ENCODE measurements at places on chromosomes 3 and 15. TPM values are rescaled to one million over a fixed set of nuclear protein-coding genes. Genes with fewer than 3 reads are reported as not detected.

Gene ITIH1
- total RNA-seq: not detected

DNA sequence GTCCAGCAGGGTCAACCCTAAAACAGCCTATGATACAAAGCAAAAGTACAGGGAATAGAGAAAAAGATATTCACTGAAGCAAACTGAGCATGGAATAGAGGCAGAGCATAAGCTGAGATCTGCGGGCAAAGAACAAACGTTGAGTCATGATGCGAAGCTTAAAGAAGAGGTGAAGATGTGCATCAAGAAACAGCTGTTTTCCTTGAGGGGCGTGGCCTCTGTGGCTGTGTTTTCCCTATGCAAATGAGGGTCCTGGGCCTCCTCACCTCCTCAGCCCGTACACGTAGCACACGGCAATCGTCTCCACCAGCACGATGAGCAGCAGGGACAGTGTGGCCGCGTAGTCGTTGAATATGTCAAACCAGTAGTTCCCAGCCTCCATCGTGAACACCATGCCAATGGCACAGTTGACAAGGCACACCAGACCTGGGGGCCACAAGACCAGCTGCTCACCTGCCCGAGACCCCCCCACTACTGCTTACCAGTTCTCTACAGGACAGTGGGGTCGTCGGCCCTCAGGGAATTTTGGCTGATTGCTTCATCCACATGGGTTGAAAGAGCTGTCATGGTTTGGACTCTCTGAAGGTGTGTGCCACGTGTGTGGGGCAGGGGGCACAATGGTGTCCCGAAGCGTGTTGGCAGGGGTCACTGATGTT, 33.6 kb downstream of the SLC6A20 start:
- peaks cover 6% of the 10 kb centered on the region for H3K4me1 ChIP-seq

- peaks cover 32% of the 10 kb centered on the region for H3K36me3 ChIP-seq
- no peaks in the 10 kb centered on the region for H3K27me3 ChIP-seq
- H3K4me1 ChIP-seq: peaks cover 94% of the 10 kb centered on the region
- no peak for DNase-seq
Observed at GRCh38 chr15:76999996-77000395, 5.1 kb downstream of the PSTPIP1 start.

GRCh38 chr3:121768452-121768851, 18.9 kb upstream of the GOLGB1 start:
- H3K27ac ChIP-seq: no peak overlapping the region
- H3K4me1 ChIP-seq: no peaks in the 10 kb centered on the region
- no peak for DNase-seq
- H3K4me3 ChIP-seq: no peak overlapping the region
- H3K27me3 ChIP-seq: no peaks in the 10 kb centered on the region

Gene AKAP13
- total RNA-seq: 282 TPM

DNA sequence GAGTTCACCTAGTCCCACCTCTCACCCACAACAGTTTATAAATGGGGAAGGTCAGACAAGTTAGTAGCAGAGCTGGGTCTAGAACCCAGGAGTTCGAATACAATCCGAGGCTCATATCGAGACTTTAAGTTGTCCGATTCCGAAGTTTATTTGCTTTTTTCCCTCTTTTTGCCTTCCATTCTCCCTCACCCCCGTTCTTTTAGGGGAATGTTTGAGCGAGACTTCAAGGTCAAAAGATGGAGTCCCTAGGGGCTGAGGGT, 7.3 kb downstream of the BCL6 start:
- no peaks in the 10 kb centered on the region for H3K36me3 ChIP-seq
- H3K27me3 ChIP-seq: no peaks in the 10 kb centered on the region
- H3K27ac ChIP-seq: no peak overlapping the region
- peaks cover 64% of the 10 kb centered on the region for H3K4me1 ChIP-seq
- DNase-seq: no peak

DNA sequence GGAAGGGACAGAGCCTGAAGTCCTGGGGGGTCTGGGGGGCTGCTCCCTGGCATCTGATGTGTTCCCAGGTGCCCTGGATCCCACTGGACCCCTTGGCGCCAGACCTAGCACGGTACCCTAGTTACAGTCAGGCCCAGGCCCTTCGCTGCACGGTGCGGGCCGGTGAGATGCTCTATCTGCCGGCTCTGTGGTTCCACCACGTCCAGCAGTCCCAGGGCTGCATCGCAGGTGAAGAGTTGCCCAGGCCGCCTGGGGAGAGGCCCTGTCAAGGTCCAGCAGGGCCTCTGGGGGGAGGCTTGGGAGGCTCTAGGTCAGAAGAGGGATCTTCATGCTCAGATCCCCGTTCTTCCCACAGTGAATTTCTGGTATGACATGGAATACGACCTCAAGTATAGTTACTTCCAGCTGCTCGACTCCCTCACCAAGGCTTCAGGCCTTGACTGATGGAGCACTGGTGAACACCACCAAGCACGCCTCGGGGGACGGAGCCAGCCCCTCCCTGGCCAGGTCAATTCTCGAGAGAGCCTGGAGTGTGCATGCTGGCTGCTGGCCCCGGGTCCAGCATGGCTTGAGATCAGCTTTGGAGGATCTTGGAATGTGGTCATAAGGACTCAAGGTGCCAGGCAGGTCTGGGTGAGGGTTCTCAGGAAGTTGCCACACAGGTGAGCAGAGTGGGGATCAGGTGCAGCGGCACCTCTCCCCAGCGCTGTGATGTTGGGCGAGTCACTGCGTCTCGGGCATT, 1.8 kb upstream of the PLA2G4B start:
- no peak for DNase-seq
- H3K27me3 ChIP-seq: no peaks in the 10 kb centered on the region
- peaks cover 45% of the 10 kb centered on the region for H3K36me3 ChIP-seq
- no peak overlapping the region for H3K27ac ChIP-seq

Gene PPP2R3A
- 0.14 TPM for total RNA-seq

GRCh38 chr3:24447836-24448235, 46.8 kb downstream of the THRB start:
- no peak overlapping the region for H3K4me3 ChIP-seq
- no peak overlapping the region for H3K27ac ChIP-seq
- H3K4me1 ChIP-seq: no peaks in the 10 kb centered on the region
- no peak for DNase-seq

Gene MUC4
- not detected for total RNA-seq

DNA sequence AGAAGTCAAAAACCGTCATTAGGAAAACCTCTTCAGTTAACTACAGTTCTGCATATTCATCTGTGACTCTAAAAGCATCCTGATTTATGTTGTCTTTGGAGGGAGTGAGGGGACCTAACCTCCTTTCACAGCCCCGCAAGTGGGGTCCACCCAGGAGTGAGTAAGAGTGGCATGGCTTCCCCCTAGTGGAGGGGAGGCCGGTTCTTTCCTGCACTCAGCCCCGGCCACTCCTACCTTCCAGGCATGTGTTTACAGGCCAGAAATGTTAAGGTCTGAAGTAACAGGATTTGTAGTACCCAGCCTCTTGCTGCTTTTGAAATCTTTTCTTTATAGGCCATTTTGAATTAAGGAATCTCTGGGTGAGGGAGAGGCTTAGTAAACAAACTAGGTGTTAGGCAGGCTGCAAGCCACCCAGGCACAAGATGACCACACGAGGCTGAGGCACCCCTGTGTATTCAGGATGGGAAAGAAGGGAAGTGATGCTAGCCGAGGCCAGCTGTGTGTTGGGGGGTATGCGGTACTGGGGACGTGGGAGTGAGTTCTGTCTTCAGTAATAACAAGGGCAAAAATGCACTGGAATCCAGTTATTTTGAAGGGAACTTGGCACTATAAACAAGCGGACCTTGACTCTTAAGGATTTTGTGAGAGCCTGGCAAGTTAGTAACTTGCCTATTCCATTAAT, 50.5 kb downstream of the CTDSPL start:
- H3K36me3 ChIP-seq: no peaks in the 10 kb centered on the region
- no peak overlapping the region for H3K4me3 ChIP-seq
- no peak for DNase-seq
- H3K27ac ChIP-seq: no peak overlapping the region

DNA sequence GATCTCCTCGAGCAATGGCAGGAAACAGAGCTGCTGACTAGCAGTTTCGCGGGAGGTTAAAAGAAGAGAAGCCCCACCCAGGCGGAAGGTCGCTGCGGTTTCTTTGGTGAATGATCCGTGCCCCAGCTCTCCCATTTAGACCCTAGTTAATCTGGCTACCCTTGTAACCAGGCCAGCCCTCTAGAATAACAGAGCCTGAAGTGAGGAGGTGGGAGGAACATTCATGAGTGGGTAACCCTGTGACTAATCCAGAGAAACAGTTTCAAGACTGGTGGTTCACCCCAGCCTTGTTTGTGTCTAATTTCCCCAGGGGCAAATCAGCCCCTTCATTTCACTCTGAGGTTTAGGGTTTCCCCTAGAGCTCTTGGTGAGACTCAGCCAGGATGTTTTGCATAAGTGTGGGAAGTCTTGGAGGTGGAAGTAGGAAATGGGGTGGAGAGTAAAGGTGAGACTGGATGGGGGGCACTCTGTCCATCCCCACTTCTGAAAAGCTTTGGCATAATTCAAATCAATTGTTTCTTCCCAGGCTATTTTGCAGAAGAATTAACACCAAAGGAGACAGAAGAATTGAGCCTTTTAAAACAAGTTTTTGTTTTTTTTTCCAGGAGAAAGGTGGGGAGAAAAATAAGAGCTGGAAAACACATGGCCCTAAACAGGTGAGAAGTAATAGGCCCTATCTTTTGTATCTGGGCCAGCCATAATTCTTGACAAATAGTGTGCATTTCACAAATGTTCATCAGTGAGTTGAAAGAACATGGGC, 303.1 kb downstream of the RPLP1 start:
- DNase-seq: peak; percentile 70
- H3K27me3 ChIP-seq: no peaks in the 10 kb centered on the region
- peaks cover 71% of the 10 kb centered on the region for H3K4me1 ChIP-seq
- peak overlapping the region; percentile 15 for H3K4me3 ChIP-seq

Gene RETNLB
- total RNA-seq: not detected

DNA sequence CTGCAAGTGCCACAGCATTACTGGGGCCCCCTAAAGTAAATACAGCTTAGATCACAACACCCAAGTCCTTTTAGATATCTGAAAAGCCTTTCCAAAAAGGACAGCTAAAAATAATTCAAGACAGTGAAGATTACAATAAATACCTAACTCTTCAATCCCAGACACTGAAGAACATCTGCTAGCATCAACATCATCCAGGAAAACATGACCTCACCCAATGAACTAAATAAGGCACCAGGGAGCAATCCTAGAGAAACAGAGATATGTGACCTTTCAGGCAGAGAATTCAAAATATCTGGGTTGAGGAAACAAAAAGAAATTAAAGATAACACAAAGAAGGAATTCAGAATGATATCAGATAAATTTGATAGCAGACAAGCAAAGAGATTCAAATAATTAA, 71.7 kb upstream of the TTC14 start:
- H3K4me3 ChIP-seq: no peak overlapping the region
- no peaks in the 10 kb centered on the region for H3K4me1 ChIP-seq
- no peak overlapping the region for H3K27ac ChIP-seq

Gene MEIS2
- not detected for total RNA-seq

- H3K36me3 ChIP-seq: no peaks in the 10 kb centered on the region
- DNase-seq: no peak
- H3K4me3 ChIP-seq: no peak overlapping the region
- no peak overlapping the region for H3K27ac ChIP-seq
- no peaks in the 10 kb centered on the region for H3K27me3 ChIP-seq
- peaks cover 4% of the 10 kb centered on the region for H3K4me1 ChIP-seq
Observed at GRCh38 chr3:113271189-113271588, 59.8 kb downstream of the BOC start.

Gene NCEH1
- total RNA-seq: 0.50 TPM

GRCh38 chr3:134833453-134834163, 38.5 kb downstream of the EPHB1 start:
- no peak overlapping the region for H3K27ac ChIP-seq
- no peak for DNase-seq
- no peak overlapping the region for H3K4me3 ChIP-seq
- H3K27me3 ChIP-seq: no peaks in the 10 kb centered on the region
- no peaks in the 10 kb centered on the region for H3K4me1 ChIP-seq

DNA sequence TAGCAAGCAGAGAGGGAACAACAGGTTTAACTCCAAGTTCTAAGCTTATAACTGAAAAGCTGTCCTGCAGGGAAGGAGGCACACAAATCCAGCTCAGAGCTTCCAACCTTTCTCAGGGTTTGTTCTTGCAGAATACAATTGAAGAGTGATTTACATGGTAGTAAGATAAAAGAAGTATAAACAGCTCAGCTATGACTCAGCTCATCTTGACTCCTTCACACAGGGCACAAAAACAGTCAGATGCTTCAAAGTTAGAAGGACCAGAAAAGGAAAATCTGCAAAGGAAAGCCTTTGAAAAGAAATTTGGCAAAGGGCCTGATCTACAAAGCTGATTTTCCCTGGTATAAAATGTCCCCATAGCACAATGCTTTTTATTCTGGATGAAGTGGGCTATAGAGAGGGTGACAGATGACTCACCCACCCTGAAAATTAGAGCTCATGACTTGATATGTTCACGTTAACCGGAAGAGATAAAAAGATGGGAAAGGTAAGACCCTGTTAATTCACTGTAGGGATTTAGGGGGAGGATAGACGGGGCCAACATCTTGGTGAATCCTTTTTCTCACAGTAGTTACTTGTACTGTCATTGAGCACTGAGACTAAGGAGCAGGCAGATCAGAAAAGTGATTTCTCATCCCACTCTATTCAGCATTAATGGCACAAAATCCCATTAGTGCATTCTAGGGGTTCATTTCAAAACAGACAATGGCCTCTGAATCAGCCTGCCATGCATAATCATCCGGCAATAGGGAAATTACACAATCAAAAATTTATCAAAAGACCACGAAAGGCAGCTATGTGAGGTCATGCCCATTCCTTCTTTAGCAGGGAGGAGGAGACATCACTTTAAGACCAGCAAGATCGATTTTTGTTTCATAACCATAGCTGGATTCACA, 143.5 kb downstream of the GAP43 start:
- no peak overlapping the region for H3K27ac ChIP-seq
- H3K36me3 ChIP-seq: no peaks in the 10 kb centered on the region
- no peak for DNase-seq
- H3K4me3 ChIP-seq: no peak overlapping the region

Gene POPDC2
- 3.5 TPM for total RNA-seq

- no peak overlapping the region for H3K27ac ChIP-seq
- H3K4me3 ChIP-seq: no peak overlapping the region
- H3K27me3 ChIP-seq: peaks cover 10% of the 10 kb centered on the region
- peaks cover 38% of the 10 kb centered on the region for H3K36me3 ChIP-seq
- DNase-seq: no peak
Observed at GRCh38 chr3:128077202-128077624, 25.0 kb downstream of the SEC61A1 start.

- H3K27me3 ChIP-seq: peaks cover 47% of the 10 kb centered on the region
- H3K4me1 ChIP-seq: peaks cover 16% of the 10 kb centered on the region
- DNase-seq: peak; percentile 23
- H3K4me3 ChIP-seq: no peak overlapping the region
- no peak overlapping the region for H3K27ac ChIP-seq
Observed at GRCh38 chr15:80776420-80777045, 2.6 kb upstream of the CEMIP start.

- no peak for DNase-seq
- H3K4me1 ChIP-seq: no peaks in the 10 kb centered on the region
- no peak overlapping the region for H3K27ac ChIP-seq
- H3K27me3 ChIP-seq: no peaks in the 10 kb centered on the region
- no peak overlapping the region for H3K4me3 ChIP-seq
- H3K36me3 ChIP-seq: no peaks in the 10 kb centered on the region
Observed at GRCh38 chr3:153052096-153052460, 109.9 kb upstream of the RAP2B start.

Data from CD4-positive, alpha-beta T cell (primary cell).